Colonic mucosa (tissue), 4 donors: ENCODE measurements at places on chromosomes 16 and 17. TPM values are rescaled to one million over a fixed set of nuclear protein-coding genes. Genes with fewer than 3 reads are reported as not detected.

DNA sequence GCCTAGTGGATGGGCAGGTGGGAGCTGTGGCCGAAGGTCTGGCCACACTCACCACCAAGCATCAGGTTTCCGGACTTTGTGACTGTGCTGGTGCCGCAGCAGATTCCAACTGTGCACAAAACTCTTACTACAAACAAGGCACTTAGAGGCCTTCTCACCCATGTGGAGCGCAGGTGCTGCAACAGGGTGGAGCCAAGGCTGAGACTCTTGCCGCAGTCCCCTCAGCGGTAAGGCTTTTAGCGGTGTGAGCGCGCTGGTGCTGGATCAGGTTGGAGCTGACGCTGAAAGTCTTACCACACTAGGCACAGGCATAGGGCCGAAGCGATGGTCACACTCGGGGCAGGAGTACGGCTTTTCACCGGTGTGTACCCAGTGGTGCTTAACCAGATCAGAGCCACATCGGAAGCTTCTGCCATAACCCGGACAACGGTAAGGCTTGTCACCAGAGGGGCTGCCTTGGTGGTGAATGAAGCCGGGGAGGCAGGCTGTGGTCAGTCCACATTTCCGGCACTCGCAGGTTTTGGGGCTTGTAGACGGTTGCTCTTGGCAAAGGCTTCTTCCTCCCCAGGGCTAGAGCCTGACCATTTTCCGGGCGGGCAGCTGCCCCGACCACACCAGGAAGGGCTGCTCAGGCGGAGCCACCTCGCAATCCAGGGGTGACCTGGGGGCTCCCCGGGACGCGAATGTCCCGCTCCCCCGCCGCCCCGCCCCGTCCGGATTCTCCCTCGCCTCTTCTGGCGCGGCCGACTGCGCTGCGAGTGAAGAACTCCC, 1.0 kb upstream of the ARMC5 start:
- H3K27me3 ChIP-seq, result no peaks in the 10 kb centered on the region
- peaks cover 27% of the 10 kb centered on the region for H3K4me1 ChIP-seq
- H3K27ac ChIP-seq, result peak overlapping the region; percentile 91
- no peaks in the 10 kb centered on the region for H3K36me3 ChIP-seq
- DNase-seq, result peak; percentile 67

- H3K27me3 ChIP-seq, result no peaks in the 10 kb centered on the region
- H3K4me3 ChIP-seq, result no peak overlapping the region
- H3K27ac ChIP-seq, result no peak overlapping the region
- H3K36me3 ChIP-seq, result no peaks in the 10 kb centered on the region
- DNase-seq, result no peak
Measured at GRCh38 chr17:59712862-59713261, 5.4 kb downstream of the VMP1 start.

DNA sequence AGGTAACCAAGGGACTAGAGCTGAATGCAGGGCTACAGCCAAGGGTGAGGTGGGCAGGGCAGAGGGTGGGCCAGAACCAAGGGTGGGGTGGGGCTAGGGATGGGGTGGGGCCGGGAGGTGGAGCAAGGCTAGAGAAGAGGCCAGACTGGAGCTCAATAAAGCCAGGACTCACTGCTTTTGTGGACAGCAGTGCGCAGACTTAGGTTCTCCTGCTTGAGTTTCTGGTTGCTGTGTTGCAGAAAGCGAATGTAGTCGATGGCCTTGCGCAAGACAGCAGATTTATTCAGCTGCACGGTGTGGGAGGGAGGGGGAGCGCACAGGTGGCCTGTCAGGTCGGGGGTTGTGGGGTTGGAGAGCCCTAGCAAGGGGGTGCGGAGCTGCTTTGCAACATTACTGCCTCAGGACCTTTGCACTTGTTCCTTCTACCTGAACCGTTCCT, 18.7 kb downstream of the SREBF1 start:
- no peaks in the 10 kb centered on the region for H3K27me3 ChIP-seq
- H3K27ac ChIP-seq, result peak overlapping the region; percentile 37
- no peak overlapping the region for H3K4me3 ChIP-seq
- H3K36me3 ChIP-seq, result peaks cover 39% of the 10 kb centered on the region
- peak; percentile 62 for DNase-seq

DNA sequence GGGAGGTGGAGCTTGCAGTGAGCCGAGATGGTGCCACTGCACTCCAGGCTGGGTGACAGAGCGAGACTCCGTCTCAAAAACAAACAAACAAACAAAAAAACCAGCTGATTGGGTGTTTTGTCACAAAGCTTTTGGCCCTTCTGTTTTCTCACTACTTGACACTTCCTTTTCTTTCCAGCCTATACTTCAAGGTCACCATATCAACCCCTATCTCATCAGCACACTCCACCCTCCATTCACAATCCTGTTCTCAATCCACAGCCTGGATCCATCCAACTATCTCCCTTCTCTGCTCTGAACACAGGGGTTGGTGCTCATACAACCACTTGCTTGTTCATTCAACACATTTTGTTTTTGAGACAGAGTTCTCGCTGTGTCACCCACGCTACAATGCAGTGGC, 6.6 kb upstream of the MED11 start:
- H3K4me3 ChIP-seq, result no peak overlapping the region
- DNase-seq, result no peak
- H3K36me3 ChIP-seq, result no peaks in the 10 kb centered on the region
- H3K27me3 ChIP-seq, result no peaks in the 10 kb centered on the region
- no peak overlapping the region for H3K27ac ChIP-seq
- no peaks in the 10 kb centered on the region for H3K4me1 ChIP-seq

DNA sequence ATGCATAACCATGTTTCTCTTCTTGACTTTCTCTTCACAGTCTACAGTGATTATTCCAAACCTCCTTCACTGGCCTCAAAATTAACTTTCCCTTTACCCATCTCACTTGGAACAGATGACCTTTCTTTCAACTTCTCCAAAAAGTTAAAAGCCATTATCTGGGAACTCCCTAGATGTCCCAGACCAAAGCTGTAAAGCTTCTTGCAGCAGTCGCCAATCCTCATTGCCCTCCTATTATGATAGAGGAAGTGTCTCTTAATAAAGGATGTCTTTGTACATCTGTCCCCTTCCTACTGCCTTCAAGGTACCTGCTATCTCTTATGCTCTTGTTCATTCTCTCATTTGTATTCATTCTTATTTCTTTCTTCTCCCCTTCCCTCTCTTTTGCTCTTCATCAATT, 127.5 kb downstream of the MRTFB start:
- H3K4me1 ChIP-seq, result no peaks in the 10 kb centered on the region
- H3K4me3 ChIP-seq, result no peak overlapping the region
- DNase-seq, result no peak
- no peak overlapping the region for H3K27ac ChIP-seq

- no peaks in the 10 kb centered on the region for H3K36me3 ChIP-seq
- H3K4me1 ChIP-seq, result no peaks in the 10 kb centered on the region
- H3K27ac ChIP-seq, result peak overlapping the region; percentile 51
- no peak overlapping the region for H3K4me3 ChIP-seq
- H3K27me3 ChIP-seq, result no peaks in the 10 kb centered on the region
Measured at GRCh38 chr17:2239882-2240430, 63.6 kb downstream of the SMG6 start.

DNA sequence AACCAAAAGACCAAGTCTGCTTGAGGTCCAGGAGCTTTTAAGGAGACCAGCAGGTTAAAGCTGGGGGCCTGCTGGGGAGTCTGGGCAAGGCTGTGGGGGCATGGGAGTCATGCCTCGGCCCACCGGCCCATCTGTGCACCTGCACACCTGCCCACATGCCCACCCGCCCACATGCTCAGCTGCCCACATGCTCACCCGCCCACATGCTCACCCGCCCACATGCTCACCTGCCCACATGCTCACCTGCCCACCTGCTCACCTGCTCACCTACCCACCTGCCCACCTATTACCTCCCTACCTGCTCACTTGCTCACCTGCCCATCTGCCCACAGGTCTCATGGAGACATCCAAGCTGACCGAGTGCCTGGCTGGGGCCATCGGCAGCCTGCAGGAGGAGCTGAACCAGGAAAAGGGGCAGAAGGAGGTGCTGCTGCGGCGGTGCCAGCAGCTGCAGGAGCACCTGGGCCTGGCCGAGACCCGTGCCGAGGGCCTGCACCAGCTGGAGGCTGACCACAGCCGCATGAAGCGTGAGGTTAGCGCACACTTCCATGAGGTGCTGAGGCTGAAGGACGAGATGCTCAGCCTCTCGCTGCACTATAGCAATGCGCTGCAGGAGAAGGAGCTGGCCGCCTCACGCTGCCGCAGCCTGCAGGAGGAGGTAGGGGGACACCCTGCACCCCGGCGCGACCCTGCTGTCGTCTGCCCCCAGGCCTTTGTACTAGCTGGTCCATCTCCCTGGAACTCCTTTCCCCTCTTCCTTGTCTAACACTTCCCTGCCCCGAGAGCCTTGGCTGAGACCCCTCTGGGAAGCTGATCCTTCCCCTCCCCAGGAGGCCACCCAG, 14.0 kb downstream of the CARD14 start:
- H3K27me3 ChIP-seq, result peaks cover 4% of the 10 kb centered on the region
- no peaks in the 10 kb centered on the region for H3K4me1 ChIP-seq
- no peak overlapping the region for H3K27ac ChIP-seq
- no peak for DNase-seq
- no peaks in the 10 kb centered on the region for H3K36me3 ChIP-seq
- no peak overlapping the region for H3K4me3 ChIP-seq

DNA sequence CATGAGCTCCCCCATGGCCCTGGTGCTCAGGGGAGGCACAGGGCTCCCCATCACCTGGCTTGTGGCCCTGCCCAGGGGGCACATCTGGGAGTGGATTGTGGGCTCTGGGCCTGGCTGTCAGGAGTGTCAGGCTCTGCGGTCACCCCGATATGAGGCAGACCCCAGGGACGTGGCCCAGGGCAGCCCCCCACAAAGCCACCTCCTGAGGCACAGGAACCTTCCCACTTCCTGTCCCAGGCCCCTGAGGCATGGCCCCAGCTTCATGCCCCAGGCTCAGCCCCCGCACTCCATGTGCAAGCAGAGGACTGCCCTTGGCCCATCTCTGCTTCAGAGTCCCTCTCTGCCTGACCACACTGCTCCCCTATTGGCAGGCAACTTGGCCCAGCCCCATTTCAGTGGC, 160.3 kb downstream of the PCTP start:
- no peak overlapping the region for H3K4me3 ChIP-seq
- H3K36me3 ChIP-seq, result no peaks in the 10 kb centered on the region
- H3K27ac ChIP-seq, result no peak overlapping the region
- H3K27me3 ChIP-seq, result no peaks in the 10 kb centered on the region

- H3K4me1 ChIP-seq, result no peaks in the 10 kb centered on the region
- DNase-seq, result peak; percentile 72
- H3K27me3 ChIP-seq, result no peaks in the 10 kb centered on the region
- H3K4me3 ChIP-seq, result peak overlapping the region; percentile 78
Measured at GRCh38 chr17:50866950-50867362, 802 bp upstream of the TOB1 start.

SOX15 gene
- 1.0 TPM for total RNA-seq

LYRM9 gene
- 2.9 TPM for total RNA-seq

HIGD1B gene
- total RNA-seq, result not detected
